ENCODE measurements at places on chromosomes 2 and 18.

- no peak for DNase-seq
These were observed 7.9 kb upstream of the ERMN start for GRCh38 chr2:157333304-157334047.

GRCh38 chr2:156323754-156324153 is 8.8 kb downstream of the NR4A2 start:
- DNase-seq = no peak

GRCh38 chr2:230258483-230258882 is 32.9 kb downstream of the SP140 start:
- no peak for DNase-seq

DNA sequence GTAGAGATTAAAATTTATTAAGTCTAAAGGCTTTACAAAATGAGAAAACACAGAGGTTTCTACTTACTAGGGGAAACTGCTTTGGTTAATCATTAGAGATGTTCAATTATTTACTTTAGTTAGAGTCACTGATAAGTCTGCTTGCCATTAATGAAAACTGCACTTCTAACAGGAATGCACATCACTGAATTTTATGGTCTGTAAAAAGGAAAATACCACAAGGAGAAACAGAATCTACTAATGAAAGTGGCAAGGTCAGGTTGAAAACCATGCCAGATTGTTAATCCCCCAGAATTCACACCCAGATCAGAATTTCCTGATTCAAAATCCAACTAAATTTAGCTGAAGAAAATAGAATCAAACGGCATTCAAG is 90.5 kb upstream of the GRB14 start:
- no peak for DNase-seq

GRCh38 chr2:150339282-150339681 is 148.2 kb downstream of the RND3 start:
- DNase-seq = no peak

DNA sequence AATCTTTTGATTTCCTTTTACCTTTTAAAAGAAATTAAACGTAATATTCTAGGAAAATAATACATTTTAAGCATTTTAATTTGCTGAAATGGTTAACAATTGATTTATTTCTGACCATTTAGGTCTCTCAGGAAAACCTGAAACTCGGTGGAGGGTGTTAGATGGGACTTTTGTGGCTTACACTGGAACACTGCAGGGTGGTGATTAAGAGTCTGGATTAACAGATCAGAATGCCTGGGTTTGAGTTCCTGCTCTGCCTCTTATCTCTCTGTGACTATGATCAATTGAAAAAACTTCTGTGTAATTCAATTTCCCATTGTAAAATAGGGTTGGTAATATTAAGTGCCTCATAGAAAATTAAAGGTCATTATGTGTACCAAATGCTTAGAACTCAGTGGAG is 168.7 kb downstream of the UBE2E3 start:
- no peak for DNase-seq

GRCh38 chr2:7027956-7028655 is 110.9 kb downstream of the RNF144A start:
- DNase-seq = no peak

DNA sequence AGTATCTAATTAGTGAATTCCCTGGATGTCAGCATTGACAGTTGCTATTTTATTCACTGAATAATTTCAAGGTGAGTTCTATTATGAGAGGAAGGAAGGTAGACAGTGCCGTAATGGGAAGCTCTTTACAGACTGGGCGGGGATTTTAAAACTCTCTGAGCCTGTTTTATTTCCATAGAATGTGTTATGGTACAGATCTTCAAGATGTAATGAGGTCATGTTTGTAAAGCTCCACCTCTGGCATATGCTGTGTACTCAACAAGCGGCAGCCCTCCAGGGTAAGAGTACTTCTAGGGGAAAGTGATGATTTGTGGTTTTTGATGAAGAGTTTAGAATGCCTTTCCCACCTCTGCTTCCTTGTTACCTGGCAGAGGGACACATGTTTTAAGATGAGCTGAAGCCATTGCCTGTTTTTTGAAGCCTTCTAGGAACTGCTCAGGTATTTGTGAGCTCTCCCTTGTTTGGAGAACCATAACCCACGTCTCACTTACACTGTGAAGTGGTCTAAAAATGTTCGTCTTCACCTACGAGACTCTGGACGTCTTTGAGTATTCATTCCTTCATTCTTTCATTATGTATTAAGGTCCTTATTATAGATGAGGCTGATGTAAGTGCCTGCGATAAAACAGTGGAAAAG is 251.2 kb downstream of the PTGR3 start:
- no peak for DNase-seq

- DNase-seq = no peak
These were observed 73.6 kb downstream of the SPHKAP start for GRCh38 chr2:228107846-228108245.

- no peak for DNase-seq
These were observed 104.6 kb downstream of the RTN4 start for GRCh38 chr2:54945391-54946219.

- no peak for DNase-seq
These were observed 5.1 kb upstream of the ODC1 start for GRCh38 chr2:10452956-10453904.

- no peak for DNase-seq
These were observed 347.6 kb upstream of the SMIM21 start for GRCh38 chr18:75775121-75775520.

GRCh38 chr18:250685-251084 is 17.2 kb downstream of the THOC1 start:
- no peak for DNase-seq

DNA sequence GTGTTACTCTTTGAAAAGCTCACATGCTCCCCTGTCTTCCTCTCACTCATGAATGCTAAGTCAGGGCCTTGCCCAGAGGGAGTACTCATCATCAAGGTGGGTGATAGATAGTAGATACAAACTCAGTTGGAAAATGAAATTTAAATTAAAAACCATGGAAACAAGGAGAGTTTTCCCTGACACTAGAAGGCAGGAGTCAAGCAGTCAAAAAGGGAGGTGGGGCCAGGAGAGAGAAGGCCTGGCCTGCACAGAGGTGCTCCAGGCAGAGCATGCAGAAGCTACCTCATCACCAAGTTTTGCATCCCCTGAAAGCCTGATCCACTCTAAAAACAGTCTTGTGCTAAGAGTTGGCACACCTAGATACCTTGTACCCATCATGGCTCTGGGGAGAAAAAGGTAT is 143.7 kb downstream of the MYO5B start:
- DNase-seq = no peak

- no peak for DNase-seq
These were observed 36.0 kb upstream of the TEX51 start for GRCh38 chr2:126862730-126863129.

DNA sequence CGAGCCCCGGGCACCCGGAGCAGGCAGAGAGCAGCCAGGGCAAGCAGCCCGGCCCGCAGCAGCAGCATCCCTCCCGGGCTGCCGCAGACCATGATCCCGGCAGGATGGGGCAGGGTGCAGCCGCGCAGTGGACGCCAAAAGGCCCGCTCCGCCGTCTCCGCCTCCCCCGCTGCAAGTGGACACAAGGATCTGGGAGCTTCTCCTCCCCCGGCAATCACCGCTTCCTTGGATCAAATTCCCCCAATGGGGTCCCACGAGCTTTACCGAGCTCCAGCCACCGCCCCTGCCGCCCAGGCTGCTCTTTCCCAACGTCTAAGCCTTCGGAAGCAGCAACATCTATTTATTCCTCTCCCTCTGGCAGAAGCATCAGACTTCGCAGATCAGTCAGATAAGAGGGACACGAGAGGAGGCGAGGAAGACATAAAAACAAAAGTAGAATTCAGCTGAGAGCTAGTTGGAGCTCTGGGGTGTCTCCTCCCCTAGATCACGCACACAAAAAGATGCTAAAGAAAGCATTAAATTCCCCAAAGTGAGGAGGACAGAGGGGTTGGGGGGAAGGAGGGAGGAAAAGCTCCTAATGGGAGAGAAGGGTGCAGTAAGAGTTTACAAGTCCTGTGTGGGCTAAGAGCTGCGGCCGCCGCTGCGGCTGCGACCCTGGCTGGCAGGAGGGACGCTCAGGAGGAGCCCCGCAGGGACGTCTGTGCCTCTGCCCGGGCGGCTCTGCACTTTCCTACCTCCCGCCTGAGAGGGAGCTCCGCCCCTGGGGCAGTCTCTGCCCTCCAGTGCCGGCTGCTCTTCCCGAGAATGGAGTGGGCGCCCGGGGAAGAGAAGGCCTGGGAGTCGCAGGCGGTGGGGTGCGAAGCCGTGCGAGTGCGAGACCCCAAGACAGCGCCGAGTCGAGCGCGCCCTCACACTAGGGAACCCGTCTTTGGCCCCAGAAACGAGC is at the start of gene FRZB:
Gene FRZB (minus strand): TSS at position 177 of the 946 bp plus-strand sequence. CDS start 85 bp downstream, at position 92.
- DNase-seq = no peak

DNA sequence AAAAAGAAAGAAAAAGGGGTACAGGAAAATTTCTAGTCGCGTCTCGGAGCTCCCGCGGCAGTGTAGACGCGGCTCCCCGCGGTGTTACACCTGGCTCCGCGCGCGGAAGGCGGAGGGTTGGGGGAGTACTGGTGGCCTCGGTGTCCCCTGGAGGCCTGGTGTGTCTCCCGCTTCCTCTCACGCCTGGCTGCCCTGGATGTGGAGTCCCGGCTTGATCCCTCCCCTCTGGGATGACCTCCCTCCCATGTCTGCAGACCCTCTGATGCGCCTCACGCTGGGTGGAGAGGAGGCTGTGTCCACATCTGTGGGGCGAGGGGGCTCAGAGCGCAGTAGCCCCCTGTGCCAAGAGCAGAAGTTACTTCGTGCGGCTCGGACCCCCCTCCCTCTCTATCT is 1.2 kb downstream of the KIF5C start:
- no peak for DNase-seq

GRCh38 chr18:10852385-10853303 is 296.7 kb downstream of the PIEZO2 start:
- no peak for DNase-seq

DNA sequence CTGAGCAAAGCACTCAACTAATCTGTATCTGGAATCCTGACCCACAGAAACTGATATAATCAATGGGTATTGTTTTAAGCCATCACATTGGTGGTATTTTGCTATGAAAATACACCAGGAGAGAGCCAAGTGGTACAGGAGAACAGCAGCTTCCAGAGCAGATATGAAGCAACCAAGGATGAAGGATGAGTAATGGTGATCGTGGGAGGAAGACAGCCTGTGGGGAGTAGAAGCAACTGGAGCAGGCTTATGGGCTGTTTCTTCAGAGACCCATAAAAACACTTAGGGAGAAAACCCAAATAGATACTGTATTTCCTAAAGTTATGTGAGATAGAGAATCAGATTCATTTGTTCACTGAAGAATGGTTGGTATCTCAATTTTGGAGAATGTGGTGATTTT is 330.8 kb downstream of the NUP35 start:
- no peak for DNase-seq

GRCh38 chr18:76494231-76495005 is 624 bp downstream of the ZNF516 start:
- DNase-seq = no peak

DNA sequence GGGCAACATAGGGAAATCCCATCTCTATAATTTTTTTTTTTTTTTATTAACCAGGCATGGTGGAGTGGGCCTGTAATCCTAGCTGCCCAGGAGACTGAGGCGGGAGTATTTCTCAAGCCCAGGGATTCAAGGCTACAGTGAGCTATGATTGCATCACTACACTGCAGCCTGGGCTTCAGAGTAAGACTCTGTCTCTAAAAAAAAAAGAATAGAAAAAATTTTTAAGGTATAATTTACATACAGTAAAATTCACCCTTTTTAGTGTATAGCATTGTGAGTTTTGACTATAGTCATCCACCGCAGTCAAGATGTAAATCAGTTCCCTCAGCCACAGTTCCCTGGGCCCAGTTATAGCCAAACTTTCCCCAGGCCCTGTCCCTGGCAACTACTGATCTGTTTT is 57.1 kb upstream of the MSH6 start:
- no peak for DNase-seq

DNA sequence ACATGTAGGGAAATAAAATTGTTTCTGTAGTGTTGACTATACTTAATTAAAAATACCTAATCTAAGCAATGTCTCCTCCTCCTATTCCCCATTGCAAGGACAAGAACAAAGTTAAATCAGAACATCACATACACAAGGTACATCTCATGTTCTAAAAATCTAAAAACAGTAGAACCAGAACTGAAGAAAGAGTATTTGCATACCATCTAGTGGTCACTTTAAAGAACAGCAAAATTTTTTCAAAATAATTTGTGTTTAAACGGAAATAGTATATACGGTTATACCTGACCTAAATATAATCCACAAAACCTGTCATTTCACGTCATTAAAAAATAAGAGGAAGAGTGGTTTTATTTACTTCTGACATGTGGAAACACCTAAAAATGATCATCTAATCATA is 294.3 kb upstream of the KCNH7 start:
- DNase-seq = no peak

- DNase-seq = no peak
These were observed 509.1 kb downstream of the MBD2 start for GRCh38 chr18:53715243-53715853.

GRCh38 chr2:224223851-224224555 is 177.9 kb downstream of the FAM124B start:
- DNase-seq = no peak

- no peak for DNase-seq
These were observed 33.1 kb upstream of the MBP start for GRCh38 chr18:77165503-77166188.

- DNase-seq = no peak
These were observed 7.7 kb downstream of the SP3 start for GRCh38 chr2:173957517-173957916.

GRCh38 chr2:240435457-240435947 is at the start of gene GPC1:
TSS of gene GPC1 (plus strand) at chr2:240435663. CDS start at chr2:240435919, 256 bp downstream.
- peak; percentile 14 for DNase-seq

DNA sequence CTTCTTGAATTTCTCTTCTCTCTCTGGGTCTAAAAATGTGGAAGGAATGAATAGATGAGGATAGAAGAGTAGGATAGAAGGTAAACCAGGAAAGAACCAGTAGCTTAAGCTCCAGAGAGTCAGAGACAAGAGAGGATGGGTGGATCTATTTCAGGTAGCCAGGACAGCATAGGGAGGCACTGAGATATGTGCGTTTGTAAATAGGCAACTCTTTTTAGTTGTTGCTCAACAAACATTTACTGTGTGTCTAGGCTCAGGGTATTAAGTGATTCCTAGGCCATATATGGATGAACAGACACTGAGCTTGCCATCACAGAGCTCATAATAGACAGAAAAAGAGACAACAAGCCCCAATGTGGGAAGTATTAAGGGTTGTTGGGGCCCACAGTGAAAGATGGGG is 160.5 kb downstream of the NAPG start:
- DNase-seq = no peak

All from stimulated activated CD8-positive, alpha-beta memory T cell treated with anti-CD3 and anti-CD28 coated beads, Interleukin-2, amount 100 ng/mL, for 1 hour (primary cell).